ENCODE measurements at places on chromosomes 5 and 9.

DNA sequence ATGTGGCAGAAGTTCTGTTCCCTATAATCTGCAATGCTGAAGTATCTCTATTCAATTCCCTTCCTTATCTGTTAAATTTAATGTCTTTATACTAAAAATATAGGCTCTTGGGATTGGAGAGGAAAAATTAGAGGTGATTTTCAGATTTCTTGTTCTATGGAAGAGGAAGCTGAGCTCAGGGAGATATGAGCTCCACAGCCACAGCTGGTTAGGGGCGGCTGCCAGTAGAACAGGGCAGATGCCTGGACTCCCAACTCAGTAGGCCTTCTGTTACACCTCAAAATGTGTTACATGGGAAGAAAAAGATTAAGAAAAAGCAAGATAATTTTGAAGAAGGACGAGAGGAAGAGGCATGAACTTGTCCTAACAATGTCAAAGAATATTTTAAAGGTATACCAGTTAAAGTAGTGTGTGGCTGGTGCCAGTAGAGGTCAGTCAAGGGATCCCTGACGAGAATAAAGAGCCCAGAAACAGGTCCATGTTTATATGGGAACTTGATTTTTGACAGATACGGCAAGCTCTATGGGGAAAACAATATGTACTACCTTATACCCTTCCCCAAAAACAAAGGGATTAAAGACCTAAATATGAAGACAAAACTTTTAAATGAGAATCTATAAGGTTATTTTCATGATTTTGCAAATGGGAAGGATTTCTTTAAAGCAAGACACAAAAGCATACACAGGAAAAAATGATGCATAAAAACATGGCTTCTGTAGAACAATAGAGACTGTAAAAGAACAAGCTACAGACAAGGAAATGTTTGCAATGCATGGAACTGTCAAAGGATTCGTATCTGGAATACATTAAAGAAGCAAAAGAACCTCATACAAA is 28.7 kb downstream of the DNAJC21 start:
- no peak for DNase-seq

DNA sequence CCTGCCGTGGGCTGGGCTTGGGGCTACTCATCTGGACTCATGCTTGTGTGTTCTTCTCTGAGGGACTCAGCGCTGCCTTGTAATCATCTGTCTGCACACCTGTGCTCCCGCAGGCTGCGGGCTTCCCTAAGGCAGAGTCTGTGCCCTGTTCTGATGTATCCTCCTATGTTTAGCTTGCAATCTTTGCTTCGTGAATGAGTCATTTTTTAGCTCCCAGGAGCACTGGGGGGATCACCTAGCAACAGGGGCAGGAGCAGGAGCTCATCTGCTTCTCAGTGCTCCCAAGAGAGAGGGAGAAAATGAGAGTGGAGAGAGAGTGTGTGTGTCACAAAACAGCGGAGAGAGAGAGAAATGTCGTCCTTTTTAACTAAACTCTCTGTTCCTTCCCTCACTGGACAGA is 202.4 kb upstream of the ZNF618 start:
- DNase-seq = no peak

- no peak for DNase-seq
Measured at GRCh38 chr5:174097486-174098185, 52.1 kb downstream of the NSG2 start.

DNA sequence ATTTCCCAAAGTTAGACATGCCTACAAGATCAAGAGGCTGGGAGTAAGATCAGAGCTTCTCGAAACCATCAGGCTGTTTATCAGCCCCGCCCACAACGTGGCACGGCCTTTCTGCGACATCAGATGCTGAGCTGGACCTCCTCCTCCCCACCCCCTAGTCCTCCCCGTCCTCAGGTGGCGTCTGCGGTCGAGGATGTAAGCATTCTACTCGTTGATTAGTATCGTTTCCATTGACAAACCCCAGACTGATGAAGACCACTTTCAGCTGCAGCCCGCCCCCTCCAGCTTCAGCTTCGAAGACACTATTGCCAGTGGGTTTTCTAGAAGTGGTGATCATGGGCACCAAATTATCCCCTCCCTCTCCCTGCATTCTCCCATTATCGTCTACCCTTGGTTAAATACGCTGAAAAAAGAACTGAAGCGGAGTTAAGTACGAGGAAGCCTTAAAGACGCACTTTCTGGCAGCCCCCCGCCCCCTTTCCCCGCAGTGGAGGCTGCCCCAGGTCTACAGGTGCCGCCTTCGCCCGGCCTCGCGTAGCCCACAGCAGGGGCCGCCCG is 1.1 kb downstream of the PPIC start:
- no peak for DNase-seq

- DNase-seq = peak; percentile 51
Measured at GRCh38 chr5:36507332-36507952, 99.0 kb upstream of the SLC1A3 start.

- no peak for DNase-seq
Measured at GRCh38 chr5:172107571-172107970, 80.5 kb downstream of the STK10 start.

DNA sequence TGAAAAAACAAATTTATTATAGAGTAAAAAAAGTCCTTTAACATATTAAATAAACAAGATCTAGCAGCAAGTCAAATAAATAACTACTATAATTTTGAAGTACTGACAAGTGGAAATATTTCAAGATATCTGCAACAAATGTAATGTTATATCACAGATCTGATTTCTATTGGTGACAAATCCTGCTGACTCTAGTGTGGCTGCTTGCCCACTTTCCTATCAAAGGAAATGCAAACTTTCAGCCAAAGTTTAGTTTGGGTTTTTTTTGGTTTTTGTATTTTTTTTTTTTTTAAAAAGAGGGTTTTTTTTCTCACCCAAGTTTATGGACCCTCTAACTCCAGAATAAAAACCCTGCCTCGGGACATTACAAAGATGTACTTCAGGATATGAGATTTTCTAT is 12.9 kb downstream of the ADRA1B start:
- DNase-seq = no peak

DNA sequence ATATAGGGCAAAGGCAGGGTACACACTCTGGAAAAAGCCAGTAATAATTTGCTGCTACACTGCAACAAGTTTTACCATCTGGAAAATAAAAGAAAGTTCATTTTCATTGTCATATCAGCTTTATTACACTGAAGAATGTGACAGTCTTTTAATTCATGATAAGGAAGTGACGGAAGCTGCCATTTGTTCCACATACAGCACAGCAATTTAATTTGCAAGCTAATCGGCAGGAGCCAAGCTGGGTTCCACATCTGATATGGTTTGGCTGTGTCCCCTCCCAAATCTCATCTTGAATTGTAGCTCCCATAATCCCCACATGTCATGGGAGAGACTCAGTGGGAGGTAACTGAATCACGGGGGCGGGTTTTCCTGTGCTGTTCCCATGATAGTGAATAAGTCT is 16.5 kb downstream of the PRELID2 start:
- DNase-seq = no peak

DNA sequence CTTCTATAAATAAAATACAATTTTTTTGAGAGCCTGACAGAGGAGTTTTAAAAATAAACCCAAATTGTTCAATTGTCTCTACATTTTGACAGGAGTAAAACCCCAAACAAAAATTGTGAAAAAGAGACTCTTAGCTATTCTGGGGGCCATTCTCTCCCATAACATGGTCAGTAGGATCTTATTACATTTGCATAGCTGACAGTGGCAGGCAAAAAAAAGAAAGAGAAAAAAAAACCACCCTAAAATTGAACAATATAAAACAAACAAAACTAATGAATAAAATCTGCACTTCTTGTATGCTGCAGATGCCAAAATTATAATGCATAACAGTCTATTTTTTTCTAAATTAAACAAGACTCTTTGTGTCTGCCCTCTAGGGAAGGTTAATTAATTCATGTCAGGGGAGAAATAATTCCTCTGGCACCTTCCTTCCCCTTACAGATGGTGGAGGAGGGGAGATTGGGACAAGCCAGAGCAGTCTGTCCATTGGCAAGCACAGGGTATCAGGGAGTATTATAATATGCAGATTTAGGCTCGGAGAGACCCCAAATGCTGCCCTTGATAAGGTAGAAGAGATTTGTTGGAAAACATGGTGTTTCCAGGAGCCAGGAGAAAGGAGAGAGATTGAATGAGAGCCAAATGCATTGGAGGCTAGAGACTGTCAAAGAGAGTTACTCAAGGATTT is 79.7 kb upstream of the CDH6 start:
- no peak for DNase-seq

DNA sequence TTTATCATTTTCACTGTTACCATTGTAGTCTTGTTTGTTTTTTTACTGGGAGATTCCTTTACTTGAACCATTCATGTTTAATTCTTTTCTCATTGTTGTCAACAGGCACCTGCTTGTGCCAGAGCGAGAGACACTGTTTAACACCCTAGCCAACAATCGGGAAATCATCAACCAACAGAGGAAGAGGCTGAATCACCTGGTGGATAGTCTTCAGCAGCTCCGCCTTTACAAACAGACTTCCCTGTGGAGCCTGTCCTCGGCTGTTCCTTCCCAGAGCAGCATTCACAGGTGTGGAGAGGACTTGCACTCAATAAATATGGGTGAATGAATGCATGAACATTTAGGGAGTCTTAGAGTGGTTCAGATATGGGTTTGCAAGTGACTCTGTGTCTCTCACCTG is 37.5 kb downstream of the NUP214 start:
- no peak for DNase-seq

- no peak for DNase-seq
Measured at GRCh38 chr5:85893996-85894395, 723.7 kb upstream of the COX7C start.

DNA sequence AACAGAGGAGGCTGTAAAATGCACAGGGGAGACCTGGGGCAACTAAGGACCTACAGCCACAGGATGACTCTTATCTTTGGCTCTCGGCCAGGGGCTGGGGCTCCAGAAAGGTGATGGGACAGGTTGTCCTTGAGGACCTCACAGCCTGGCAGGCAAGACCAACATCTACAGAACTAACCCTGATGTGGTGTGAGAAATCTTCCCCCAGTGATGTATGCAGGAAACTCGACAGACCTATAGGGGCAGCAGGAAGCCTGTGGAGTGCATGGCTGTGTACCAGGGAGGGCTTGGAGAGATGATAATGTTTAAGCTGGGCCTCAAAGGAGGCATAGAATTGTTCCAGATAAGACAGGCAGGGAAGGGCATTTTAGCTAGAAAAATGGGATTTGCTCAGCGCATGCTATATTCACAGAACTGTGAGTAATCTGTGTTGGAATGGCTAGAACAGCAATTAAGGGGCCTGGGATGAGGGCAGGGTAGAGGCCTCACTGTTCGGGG is 68.5 kb upstream of the SLC25A51 start:
- DNase-seq = no peak

Data from stimulated activated CD4-positive, alpha-beta T cell treated with anti-CD3 and anti-CD28 coated beads, Interleukin-1b, Interleukin-23, amount 100 ng/mL, for 1 hour (primary cell).